Stimulated activated CD4-positive, alpha-beta T cell treated with anti-CD3 and anti-CD28 coated beads, Interleukin-1b, Interleukin-23, amount 100 ng/mL, for 24 hours (primary cell): ENCODE measurements at places on chromosomes 13 and 19.

DNA sequence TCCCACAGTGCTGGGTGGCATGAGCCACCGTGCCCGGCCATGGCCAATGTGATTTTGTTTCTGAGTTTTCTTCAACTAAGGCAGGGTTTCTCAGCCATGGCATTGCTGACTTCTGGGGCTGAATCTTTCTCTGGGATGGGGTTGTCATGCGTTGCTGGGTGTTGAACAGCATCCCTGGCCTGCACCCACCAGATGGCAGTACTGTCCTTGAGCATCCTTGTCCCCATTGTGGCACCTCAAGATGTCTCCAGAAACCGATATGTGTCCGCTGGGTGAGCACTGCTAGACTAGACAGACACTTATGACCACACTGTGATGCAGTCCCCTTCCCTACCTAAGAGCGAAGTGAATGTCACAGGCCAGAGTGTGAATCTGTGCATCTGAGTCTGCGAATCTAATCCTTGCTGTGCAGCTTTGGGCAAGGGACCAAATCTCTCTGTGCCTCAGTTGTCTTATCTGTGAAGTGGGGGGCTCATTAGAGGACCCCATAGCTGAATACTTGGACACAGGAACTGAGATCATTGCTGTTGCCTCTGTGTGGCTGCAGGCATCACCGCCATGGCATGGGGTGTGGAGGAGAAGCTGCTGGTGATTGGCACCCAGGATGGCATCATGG lies 50.3 kb upstream of the SIN3B start:
- DNase-seq, result no peak

- DNase-seq, result no peak
Measured at GRCh38 chr13:31846961-31847752, 107.8 kb downstream of the RXFP2 start.

DNA sequence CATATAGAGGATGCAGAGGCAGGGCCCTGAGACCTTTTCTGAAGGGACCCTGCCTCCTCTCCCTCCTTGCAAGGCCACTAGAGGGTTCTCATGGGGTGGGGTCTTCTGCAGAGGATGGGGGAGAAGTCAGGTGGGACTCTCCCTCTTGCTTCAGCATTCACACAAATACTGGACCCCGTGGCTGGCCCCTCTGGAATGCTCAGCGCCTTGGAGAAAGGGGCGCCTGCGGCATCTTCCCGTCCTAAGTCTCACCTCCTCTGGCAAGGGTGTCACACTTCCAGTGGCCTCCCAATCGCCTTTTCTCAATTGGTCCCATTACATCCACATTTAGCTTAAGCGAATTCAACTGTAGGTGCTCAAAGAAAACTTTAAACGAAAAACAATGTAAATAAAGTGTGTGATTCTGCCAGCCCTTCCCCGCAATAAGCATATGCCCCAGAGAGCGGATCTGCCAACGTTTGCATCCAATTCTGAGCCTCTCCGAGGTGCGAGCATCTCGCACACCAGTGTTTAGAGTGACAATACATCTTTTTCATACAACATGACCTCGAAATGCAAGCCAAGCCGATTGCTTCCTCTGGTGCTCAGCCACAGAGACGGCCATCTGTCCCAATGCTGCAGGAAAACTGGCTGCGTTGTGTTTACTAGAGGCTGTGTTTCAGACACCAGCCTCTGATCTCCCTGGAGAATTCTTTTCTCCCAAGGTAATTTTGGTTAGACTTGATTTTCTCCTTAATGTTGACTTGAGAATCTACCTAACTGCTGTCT lies 69.1 kb upstream of the WASF3 start:
- DNase-seq, result no peak

- peak; percentile 52 for DNase-seq
Measured at GRCh38 chr19:5578097-5578846, 10.5 kb upstream of the TINCR start.

- no peak for DNase-seq
Measured at GRCh38 chr13:91136806-91137205, 210.7 kb upstream of the MIR17HG start.

DNA sequence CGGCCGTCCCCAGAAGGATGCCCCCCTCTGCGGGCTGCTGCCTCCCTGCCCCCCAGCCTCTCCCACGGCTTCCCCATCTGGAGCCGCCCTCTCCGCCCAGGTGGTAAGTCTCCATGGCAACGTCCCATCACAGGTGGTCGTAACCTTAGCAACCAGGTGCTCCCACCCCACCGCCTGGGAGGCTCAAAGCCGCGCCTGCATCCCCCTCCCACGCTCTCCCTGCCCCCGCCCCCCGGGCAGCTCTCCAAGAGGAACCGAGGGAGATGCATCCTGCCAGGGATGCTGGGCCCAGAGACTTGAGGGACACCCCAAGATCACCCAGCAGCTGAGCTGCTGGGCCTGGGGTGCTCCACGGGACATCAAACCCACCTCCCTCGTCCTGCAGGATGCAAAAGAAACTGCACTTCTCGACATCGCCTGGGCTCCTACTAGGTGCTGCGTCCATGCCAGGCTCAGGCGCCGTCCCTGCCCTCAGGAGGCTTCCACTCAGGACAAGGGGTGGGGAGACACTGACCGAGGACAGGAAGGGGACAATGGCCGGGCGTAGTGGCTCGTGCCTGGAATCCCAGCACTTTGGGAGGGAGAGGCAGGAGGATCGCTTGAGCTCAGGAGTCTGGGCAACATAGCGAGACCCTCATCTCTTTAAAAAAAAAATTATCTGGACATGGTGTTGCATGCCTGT lies 5.0 kb upstream of the LINGO3 start:
- no peak for DNase-seq

DNA sequence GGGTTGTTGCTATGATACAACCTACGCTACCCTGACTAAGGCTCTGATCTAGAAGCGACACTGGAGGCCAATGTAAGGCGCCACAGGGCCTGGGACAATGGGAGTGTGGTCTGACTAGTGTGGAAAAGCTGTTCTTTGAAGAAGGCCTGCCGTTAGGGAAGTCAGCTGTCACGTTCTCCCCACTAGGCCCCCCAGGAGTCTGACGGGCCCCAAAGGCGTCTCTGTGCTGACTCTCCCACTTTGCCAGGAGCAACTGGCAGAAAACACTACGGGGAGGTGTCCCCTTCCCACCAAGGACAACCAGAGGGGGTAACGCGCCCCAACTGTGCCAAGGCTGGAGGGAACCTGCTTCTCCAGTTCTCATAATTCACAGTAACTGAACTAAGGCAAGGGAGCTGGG lies 25.3 kb upstream of the EIF3G start:
- no peak for DNase-seq

GRCh38 chr13:55069746-55070145 lies 2041.1 kb downstream of the OLFM4 start:
- DNase-seq, result no peak

- DNase-seq, result no peak
Measured at GRCh38 chr13:52411629-52412028, 5.7 kb upstream of the THSD1 start.

GRCh38 chr13:100382785-100383184 lies 205.8 kb downstream of the GGACT start:
- DNase-seq, result no peak

GRCh38 chr19:888581-889385 lies 4.2 kb downstream of the MED16 start:
- no peak for DNase-seq

DNA sequence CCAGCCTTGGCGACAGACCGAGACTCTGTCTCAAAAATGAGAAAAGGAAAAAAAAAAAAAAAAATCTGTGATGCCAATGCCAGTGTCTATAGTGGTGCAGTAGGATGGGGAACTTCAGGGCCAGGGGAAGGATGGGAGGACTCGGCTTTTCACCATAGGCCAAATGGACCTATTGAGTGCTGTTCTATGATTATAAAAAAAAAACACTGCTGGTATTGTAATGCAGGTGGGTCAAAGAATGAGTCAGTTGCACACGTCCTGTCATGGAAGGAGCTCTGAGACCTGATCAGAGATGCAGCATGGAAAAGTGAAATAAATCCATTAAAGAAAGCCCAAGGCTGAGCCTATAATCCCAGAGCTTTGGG lies 7.0 kb downstream of the DNAJB1 start:
- DNase-seq, result no peak

- DNase-seq, result no peak
Measured at GRCh38 chr13:49784886-49785570, 7.5 kb downstream of the KPNA3 start.

GRCh38 chr13:25249001-25249543 lies 38.2 kb downstream of the MTMR6 start:
- no peak for DNase-seq

DNA sequence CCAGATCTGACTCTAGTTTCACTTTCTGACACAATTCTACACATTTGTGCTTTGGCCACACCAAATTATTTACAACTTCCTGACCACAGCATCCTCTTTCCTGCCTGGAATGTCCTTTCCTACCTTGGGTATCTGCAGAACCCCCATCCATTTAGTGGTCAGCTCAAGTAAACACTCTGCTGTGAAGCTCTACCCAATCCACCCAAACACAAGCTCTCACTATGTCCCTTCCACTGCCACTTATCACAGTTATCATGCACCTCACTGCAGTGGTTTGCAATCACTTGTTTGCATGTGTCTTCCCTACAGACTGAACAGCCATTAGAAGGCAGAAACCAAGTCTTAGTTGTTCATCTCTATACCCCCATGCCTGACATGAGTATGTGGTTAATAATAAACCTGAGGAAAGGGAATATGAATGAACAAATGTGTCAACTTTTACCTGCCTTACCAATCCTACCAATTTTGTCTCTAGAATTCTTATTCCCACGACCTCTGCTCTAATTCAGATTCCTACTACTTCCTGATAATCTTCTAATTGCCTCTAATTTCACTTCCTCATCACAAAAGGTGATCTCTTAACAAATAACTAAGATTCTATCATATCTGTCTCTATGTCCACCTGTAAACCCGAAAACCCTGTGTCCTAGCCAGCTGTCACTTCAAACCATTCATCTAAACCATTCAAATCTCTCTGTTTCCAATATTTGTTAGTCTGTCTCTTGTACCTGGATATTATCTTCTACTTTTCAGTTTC lies 25.1 kb downstream of the LNX2 start:
- DNase-seq, result no peak

GRCh38 chr13:26779321-26779720 lies 18.7 kb upstream of the GPR12 start:
- no peak for DNase-seq

DNA sequence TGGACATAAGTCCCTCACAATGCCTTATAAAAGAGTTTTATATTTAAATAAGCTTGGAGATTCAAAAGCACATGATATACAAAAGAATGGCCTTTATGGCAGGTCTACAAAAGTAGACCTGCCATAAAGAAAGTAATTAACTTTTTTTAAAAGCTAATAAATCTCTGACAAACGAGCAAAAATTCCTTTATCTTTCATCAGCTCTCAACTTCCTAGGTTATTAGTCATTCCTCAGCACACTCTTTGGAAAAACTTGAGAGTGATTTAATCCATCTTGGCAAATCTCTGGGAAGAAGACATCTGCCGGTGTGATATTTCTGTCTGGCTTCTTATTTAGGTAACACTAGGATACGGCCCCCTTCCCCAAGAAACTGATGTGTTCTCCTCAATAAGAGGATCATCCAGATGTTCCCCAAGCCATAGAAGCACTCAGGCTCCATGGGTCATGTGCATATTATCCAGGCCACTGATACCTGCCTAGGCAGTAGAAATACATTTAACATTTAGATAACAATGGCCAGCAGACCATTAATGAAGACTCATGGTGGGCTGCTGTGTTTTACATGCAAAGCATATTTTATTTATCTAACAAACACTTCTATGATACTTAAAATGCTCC lies 372.7 kb downstream of the LIG4 start:
- no peak for DNase-seq

DNA sequence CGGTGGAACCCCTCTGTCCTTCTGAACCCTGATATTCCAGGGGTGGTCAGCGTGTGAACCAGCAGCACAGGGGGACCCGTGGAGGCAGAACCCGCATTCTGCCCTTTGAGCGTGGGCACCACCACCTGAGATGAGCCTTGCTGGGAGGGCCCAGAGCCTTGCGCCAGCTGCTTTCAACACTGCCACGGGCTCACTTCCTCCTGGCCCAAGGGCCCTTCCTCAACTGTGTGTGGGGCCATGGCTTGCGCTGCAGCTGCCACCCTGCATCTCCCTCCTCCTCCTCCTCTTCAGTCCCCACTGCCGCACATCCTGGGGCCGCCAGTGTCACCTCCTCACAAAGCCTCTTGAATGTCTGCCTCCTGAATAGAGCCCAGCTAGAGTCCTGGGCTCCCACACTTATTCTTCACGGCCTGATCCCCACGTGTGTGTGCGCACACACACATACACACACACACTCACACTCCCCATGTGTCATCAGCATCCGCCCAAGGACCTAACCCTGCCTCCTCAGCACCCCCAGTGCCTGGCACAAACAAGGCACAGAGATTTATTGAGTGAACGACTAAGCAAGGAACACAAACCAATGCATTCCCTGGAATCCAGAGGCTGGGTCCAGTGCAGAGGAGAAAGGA lies 26.9 kb upstream of the TMEM160 start:
- no peak for DNase-seq

DNA sequence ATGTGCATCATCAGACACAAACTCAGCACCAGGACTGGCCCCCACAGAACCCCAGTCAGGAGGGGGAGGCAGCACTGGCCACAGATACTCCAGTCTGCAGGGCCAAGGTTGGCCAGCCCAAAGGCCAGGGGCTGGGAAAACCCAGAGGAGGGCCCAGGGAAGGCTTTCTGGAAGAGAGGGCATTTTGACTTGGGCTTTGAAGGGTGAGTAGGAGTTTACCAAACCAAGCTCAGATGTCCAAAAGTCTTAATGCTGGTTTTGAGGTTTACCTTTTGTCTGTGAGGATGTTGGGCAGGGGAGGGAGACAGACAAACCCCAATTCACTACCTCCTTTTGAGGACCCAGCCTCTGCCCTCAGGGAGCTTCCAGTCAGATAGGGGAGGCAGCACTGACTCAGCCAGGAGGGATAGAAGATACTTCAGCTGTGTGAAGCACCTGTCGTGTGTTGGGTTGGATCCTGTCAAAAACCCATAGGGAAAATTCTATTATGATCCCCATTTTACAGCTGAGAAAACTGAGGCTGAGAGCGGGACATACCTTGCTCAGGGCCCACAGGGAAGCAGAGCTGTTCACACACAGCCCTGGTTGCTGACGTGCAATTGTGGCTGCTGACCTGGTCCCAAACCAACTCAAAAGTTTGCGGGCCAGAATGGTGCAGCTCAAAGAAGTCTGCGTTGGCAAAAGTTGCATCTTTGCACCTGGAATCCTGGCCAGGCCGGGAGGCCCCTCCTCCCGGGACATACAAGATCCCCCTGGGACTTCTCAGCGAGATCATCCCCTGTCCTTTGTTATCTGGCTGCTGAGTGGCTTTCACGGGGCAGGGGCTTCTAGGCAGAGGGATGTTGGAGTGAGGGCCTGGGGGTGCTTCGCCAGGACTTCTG lies 13.1 kb downstream of the CILP2 start:
- no peak for DNase-seq

- DNase-seq, result peak; percentile 53
Measured at GRCh38 chr19:8396563-8397203, 6.5 kb downstream of the RAB11B start.
